ENCODE measurements at places on chromosomes 3 and 15.

DNA sequence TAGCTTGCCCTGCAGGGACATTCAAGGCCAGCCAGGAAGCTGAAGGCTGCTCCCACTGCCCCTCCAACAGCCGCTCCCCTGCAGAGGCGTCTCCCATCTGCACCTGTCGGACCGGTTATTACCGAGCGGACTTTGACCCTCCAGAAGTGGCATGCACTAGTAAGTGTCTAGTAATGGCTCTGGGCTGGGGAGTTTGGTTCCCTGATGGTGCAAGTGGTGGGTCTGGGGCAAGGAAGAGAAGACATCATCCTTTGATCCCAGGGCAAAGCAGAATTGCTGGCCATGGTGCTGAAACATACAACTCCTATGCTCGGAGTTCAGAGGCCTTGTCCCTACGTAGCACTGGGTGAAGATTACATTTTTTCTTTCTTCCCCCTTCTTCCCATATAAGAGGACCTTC, 311.4 kb downstream of the EPHB1 start:
- DNase-seq: no peak

DNA sequence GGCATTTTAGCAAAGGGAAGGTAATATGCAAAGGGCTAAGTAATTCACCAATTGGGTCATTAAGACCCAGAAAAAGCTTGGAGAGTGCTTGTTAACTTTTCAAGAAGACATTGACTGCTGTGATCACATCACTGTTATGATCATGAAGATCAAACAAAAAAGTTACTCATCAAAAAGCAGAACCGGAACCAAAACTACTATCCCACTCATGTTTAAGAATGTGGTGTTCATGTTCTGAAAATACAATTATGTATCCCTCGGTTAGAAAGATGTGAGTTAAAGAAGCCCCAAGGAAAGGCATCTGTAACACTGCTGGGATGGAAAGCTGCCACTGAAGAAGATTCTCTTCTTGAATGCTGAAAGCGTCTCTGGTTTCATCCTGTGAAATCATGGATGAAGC, 32.6 kb downstream of the BBX start:
- DNase-seq: no peak

DNA sequence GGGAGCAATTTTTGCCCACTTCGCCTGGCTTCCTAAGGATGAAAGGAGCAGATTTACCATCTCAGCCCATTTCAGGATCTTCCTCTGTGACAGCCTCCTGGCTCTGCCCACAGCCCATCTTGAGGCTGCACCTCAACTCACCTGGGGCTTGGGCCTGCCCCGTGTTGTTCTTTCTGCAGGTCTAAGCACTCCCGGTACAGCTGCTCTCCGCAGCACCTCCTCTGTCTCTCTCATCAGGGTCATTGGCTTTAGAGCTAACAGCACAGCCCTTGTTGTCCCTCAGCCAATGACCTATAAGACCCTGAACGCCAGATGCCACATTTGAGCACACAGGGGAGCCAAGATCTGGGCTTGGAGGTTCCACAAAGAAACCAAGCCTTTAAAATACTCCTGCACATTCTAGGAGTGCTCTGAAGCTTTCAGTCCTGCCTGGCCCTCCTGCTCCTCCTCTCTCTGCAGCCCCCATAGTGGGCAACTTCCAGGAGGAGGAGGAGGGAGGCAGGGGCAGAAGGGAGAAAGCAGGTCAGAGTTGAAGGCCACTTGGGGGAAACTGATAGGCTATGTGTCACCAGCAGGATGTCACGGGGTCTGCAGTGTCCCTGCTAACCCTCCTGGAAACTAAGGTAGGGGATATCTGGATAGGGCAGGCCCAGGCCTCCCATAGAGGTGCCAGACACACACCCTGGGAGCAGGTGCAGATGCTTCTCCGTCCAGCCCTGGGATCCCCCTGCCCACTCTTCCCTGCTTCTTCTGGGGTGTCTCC, 115.6 kb downstream of the ETFA start:
- no peak for DNase-seq

DNA sequence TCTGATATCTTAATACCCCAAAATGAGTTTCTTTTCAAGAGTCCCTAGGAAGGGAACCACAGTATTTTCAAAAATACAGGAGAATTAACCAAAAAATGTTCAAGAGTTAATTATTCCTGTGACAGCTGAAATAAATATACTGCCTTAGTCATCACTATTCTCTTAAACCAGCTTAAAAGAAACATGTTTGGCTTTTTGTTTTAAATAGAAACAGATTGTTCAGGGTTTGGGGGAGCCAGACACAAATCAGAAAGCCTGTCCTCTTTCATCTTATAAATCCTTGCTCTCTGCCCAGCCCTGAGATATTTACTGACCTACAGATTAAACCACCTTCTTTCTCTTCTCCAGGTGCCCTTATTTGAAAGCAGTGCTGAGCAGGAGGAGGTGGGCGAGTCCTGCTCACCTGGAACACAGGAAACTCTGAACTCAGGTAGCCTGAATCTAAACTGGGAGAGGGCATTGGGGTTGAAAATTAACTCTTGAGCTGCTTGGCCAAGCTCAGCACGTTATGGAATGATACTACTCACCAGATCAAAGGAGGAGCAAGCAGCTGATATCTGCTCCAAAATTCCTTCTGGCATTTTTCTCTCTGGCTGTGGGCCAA, 84.1 kb upstream of the SPRED1 start:
- no peak for DNase-seq

GRCh38 chr3:136682740-136683312, 69.4 kb downstream of the STAG1 start:
- DNase-seq: no peak

DNA sequence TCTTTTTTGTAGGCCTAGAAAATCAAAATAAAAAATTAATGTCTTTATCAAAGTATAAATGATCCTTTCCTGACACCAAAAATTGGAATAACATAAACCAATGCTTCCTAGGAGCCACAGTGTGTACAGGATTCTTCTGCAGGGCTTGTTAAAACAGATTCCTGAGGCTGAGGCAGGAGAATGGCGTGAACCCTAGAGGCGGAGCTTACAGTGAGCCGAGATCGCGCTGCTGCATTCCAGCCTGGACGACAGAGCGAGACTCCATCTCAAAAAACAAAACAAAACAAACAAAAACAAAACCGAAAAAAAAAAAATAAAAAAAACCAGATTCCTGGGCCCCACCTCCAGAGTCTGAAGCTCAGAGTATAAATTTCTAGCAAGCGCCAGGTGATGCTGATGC, 78.0 kb downstream of the PEX5L start:
- no peak for DNase-seq

DNA sequence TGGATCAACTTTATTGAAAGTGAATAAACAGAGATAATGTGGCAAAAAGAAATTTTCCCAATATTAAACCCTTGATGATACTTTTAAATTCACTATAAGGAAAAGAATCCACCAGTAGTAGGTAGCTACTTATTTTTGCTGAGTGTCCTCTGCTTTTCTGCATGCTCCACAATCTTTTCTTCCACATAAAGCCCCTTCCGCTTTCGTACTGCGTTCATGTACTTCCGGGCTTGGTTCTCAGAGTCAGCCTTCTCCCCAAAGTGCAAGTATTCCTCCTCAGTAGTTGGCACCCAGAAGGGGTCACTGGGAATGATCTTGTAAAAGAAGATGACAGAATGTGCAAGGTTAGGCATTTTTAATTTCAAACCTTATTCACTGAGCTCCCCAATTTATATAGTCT, 84.4 kb upstream of the MEX3B start:
- DNase-seq: no peak

DNA sequence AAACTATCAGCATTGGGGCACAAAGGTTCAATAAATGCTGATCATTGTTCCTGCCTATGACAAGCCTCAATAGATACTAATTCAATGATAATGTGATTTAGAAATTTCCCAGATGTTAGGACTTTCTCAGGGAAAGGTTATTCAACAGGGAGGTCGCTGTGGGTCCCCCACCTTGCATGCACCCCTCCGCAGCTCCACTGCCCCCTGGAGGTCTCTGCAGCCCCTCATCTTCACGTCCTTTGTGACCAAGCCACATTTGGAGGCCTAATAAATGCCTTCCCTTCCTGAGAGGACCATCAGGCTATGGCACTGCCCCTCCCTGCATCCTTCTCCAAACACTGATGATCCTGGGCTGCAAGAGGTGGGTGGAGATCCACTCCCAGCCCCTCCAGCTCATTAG, 50.2 kb downstream of the NOX5 start:
- no peak for DNase-seq

DNA sequence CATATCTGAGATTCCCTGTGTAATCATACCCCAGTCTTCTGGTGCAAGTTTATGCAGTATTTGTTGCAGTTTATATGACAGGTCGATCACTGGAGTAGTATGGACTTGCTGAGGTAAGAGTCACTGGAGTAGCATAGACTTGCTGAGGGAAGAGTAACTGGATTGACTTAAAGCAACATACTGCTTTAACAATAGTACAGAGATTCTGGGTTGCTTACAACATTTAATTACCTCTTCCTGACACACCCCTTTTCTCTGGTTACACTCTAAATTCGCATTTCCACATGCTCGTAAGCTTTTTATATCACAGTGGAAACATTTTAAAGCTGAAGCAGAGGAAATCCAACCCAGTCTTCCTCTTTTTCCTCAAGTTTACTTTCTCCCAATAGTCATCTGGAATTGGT, 11.8 kb downstream of the AAGAB start:
- DNase-seq: no peak

DNA sequence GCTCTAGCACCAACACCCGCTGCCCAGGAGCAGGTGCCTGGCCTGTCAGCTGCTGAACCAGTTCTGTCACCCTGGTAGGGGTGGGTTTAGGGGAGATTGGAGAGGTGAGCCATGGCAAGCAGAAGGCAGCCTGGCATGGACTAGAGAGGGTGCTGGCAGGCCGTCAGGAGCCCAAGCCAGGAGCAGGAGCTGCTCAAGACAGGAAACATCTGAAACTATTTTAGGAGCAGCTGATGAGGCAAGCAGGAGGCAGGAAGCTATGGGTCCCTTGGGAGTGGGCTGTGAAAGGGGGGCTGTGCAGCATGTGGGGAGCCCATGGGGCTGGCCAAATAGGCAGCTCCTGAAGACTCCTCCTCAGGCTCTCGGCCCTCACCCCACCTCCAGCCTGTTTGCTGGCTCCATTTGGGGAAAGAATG, 2.3 kb downstream of the INKA1 start:
- DNase-seq: no peak

DNA sequence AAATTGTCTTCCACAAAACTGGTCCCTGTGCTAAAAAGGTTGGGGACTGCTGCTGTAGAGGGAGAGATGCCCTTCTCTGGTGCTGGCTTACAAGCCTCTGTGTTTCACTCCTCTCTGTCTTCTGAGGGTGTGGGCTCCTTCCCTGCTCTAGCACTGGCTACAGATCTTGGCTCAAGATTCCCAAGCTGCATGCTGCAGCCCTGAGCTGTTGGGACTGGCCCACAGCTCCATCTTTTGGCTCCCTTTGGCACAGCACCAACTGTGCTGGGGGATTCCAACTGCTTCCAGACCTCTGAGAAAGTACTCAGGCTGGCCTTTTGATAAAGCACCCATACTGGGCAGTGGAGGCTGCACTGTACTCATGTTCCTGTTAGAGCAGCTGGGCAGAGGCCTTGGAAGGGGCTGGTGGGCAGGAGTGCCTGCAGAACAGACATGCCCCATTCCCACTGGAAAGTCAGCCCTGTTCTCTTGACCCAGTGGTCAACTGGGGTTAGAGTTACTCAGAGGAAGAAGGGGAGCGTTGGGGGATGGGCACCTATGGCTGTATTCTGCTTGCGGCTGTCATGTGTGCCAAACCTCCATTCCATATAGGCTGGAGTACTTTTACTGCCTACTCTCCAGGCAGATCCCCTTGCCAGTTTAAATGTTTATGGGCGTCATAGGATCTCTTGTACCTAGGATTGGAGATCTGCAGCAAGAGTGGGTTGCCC, 55.7 kb downstream of the GALK2 start:
- no peak for DNase-seq

DNA sequence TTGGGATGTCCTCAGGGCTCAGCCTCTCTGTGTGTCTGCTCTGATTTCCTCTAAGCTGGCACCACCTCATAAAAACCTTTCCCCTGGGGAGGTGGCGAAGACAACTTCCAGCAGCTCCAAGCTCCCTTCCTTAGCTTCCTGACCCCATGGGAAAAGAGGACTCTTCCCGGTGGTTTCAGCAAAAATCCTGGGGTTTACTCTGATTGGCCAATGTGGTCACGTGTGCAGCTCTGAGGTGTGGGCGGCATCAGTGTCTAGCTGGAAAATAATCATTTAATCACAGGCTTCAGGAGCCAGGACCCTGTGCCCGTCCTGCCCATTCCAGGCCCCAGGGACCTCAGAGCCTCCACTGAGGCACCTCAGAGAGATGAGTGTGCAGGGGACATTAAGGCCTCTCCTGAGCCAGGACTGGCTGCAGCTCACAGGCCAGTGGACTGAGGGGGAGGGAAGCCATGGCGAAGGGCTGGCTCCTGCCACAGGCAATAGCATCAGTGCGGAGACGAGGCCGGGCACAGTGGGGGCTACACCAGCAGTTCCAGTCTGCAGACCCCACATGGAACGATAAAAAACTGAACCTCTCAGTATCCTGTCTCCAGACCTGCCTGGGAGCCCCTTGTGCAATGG, 104.1 kb downstream of the TPRA1 start:
- DNase-seq: no peak

GRCh38 chr3:41698898-41699297, 263.0 kb downstream of the ULK4 start:
- DNase-seq: no peak

DNA sequence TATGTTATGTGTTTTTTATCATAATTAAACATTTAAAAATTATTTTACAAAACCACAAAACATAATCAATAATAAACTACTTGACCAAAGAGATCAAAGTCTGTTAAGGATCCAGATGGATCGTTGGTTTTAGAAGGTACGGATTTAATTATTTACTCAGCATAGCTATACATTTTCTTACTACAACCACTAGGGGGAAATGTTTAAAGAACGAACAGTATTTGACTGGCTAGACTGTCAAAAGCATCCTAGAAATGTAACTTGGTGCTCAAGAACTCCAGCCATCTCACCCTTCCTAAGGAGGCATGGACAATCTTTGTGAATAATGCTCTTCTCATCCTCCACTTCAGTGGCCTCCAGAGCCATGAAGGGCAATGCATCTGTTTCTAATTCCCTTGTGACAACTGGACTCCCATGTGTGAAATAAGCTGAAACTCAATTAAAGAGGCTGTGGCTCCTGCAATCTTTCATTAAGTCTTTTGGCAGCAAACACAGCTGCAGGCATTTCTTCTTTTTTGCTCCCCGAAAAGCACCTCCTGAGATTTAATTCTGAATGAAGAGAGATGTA, 94.7 kb upstream of the TUSC7 start:
- no peak for DNase-seq
